ENCODE measurements at places on chromosomes 2 and 18. TPM values are rescaled to one million over a fixed set of nuclear protein-coding genes. Genes with fewer than 3 reads are reported as not detected.
A peak's percentile ranks its signal among the peaks of the same experiment; 100 is the strongest.

The SPEG gene
- 90.8 TPM for total RNA-seq

The PLCL1 gene
- 26.8 TPM for total RNA-seq

The KDSR gene
- 32.7 TPM for total RNA-seq

The NMS gene
- not detected for total RNA-seq

The EML6 gene
- total RNA-seq = 1.1 TPM

The PCGF1 gene
- 19.0 TPM for total RNA-seq

- DNase-seq = no peak
- H3K4me1 ChIP-seq = no peaks in the 10 kb centered on the region
- H3K36me3 ChIP-seq = no peaks in the 10 kb centered on the region
- no peak overlapping the region for H3K4me3 ChIP-seq
Measured at GRCh38 chr18:65322895-65323294, 427.9 kb upstream of the CDH7 start.

DNA sequence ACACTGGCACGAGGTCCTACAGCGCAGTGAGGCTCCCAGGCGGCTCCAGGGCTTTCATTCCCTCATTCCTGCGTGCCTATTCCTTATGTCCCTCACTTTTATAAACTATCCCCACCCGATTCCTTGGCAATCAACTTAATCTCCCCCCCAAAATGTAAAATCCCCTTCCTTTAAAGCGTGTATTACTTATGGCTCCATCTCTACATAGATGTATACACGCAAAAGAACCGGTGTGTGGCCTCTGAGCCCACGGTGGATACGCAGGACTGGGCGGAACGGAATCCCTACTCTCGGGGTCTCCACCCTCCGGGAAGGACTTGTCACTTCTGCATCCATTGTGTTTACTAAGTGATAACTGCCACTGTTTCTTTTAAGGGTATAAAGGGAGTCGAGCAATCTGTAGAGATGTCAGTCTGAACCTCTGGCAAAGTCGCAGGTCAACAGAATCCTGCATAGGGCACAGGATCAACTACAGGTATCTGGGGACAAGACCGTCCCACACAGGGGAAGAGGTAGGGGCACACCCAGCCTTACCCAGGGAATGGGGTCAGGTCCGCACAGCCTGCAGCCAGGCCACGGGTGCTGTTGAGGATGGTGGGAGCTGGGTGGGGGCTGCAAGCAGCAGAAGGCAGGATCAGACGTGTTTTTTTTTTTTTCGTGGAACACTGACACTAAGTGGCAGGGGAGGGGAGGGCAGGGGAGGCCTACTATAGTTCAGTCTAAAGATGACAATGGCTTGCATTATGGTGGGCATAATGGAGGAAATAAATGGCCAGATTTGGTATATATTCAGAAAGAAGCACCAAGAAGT is 42.1 kb downstream of the HDLBP start:
- H3K4me3 ChIP-seq = peak overlapping the region; percentile 98
- peaks cover 5% of the 10 kb centered on the region for H3K36me3 ChIP-seq
- DNase-seq = peak; percentile 52
- no peaks in the 10 kb centered on the region for H3K27me3 ChIP-seq
- H3K27ac ChIP-seq = peak overlapping the region; percentile 95

DNA sequence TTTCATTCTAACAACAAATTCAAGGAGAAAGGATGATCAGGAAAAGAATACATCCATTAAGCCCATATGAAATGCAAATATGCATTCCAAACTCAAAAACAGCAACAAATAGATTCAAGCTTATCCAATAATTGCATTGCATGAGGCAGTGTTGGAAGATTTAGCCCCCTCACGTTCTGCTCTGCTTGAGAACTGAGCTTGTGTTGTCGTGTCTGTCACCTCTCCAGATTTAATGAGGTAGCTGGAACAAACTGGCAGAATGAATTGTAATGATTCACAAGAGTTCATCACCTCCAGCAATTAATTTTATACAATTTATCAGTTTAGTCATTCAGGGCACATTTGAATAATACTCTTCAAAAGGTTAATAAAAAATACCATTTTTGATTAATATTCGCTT is 54.8 kb downstream of the AP1S3 start:
- no peaks in the 10 kb centered on the region for H3K4me1 ChIP-seq
- DNase-seq = no peak
- no peak overlapping the region for H3K27ac ChIP-seq
- no peaks in the 10 kb centered on the region for H3K27me3 ChIP-seq
- H3K36me3 ChIP-seq = no peaks in the 10 kb centered on the region
- H3K4me3 ChIP-seq = no peak overlapping the region

DNA sequence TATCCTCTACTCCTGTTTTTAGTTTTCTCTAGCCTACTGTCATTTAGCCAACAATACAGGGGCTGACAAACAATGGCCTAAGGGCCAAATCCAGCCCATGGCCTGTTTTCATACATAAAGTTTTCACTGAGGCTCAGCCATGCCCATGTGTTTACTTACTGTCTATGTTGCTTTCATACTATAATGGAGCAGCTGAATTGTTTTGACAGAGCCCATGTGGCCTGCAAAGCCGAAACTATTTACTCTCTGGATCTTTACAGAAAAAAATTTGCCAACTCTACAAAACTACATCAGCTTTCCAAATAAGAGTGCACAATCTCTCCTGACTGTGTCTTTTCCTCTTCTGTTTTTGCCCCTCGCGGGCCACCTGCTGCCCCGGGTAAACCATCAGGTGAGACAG is 24.0 kb downstream of the LGALSL start:
- H3K4me1 ChIP-seq = no peaks in the 10 kb centered on the region
- no peaks in the 10 kb centered on the region for H3K27me3 ChIP-seq
- H3K36me3 ChIP-seq = no peaks in the 10 kb centered on the region
- no peak overlapping the region for H3K27ac ChIP-seq
- no peak for DNase-seq
- H3K4me3 ChIP-seq = no peak overlapping the region

- no peak overlapping the region for H3K27ac ChIP-seq
- no peak for DNase-seq
- H3K4me1 ChIP-seq = peaks cover 7% of the 10 kb centered on the region
- H3K36me3 ChIP-seq = no peaks in the 10 kb centered on the region
- no peaks in the 10 kb centered on the region for H3K27me3 ChIP-seq
Measured at GRCh38 chr2:12705742-12706141, 11.0 kb upstream of the TRIB2 start.

DNA sequence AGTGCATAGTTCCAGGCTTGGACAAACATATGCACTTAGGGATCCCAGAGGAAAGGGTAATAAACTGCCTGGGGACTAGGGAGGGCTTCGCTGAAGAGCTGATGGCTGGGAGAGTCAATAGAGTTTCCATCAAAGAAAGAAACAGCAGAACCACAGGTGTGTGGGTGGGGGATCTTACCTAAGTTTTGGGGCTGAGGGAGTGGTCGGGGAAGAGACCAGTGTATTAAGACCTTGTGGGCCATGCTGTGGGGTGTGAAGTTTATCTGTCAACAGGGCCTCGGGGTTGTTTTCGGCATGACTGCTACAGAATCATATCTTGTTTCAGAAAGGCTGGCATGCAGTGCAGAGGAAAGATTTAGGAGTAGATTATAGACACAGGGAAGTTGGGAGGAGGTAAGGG is 31.2 kb upstream of the GTF2A1L start:
- H3K27me3 ChIP-seq = no peaks in the 10 kb centered on the region
- H3K27ac ChIP-seq = no peak overlapping the region
- H3K36me3 ChIP-seq = no peaks in the 10 kb centered on the region
- no peak overlapping the region for H3K4me3 ChIP-seq

DNA sequence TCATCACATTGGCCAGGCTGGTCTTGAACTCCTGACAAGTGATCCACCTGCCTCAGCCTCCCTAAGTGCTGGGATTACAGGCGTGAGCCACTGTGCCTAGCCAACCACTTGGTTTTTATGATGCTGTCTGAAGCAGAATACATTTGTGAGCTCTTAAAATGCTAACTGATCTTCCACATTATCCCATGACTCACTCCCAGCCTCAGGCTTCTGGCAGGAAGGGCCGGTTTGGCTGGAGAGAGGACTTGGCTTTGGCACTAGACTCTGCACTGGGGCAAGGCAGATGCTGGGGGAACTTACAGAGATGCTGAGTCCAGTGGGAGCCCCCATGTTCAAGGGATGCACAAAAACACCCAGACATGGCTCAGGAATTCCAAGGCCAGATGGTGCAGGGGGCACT is 40.5 kb upstream of the SH3BP4 start:
- H3K4me3 ChIP-seq = no peak overlapping the region
- no peaks in the 10 kb centered on the region for H3K27me3 ChIP-seq
- H3K36me3 ChIP-seq = no peaks in the 10 kb centered on the region
- no peak overlapping the region for H3K27ac ChIP-seq
- no peaks in the 10 kb centered on the region for H3K4me1 ChIP-seq
- DNase-seq = no peak

GRCh38 chr2:54208364-54209240 is 47.4 kb downstream of the TSPYL6 start:
- H3K4me3 ChIP-seq = no peak overlapping the region
- H3K36me3 ChIP-seq = no peaks in the 10 kb centered on the region
- DNase-seq = no peak
- peak overlapping the region; percentile 50 for H3K27ac ChIP-seq

DNA sequence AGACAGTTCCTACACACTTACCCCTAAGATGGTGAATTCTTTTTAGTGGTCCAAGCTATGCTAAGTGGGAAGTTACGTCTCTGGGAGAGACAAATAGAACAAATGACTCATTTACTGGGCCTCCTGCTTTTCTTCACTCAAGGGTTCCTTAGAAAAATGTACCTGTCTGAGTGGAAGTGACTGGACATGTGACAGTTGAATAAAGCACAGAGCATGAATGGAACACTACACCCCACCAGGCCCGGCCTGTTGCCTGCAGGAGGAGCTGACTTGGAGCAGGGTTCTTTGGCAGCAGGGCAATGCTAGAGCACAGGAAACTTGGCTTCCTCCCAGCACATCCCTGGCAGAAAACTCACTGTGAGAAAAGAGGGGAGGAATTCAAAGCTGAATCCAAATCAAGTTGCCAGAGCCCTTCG is 451.0 kb upstream of the SETBP1 start:
- H3K4me1 ChIP-seq = no peaks in the 10 kb centered on the region
- no peak overlapping the region for H3K4me3 ChIP-seq
- H3K27me3 ChIP-seq = no peaks in the 10 kb centered on the region
- H3K36me3 ChIP-seq = no peaks in the 10 kb centered on the region

- H3K27me3 ChIP-seq = no peaks in the 10 kb centered on the region
- H3K4me3 ChIP-seq = no peak overlapping the region
- H3K36me3 ChIP-seq = peaks cover 34% of the 10 kb centered on the region
- H3K4me1 ChIP-seq = no peaks in the 10 kb centered on the region
- no peak for DNase-seq
Measured at GRCh38 chr2:17709897-17710296, 43.7 kb downstream of the SMC6 start.

- no peaks in the 10 kb centered on the region for H3K36me3 ChIP-seq
- no peak overlapping the region for H3K27ac ChIP-seq
- no peak overlapping the region for H3K4me3 ChIP-seq
Measured at GRCh38 chr2:124316881-124317605, 292.0 kb downstream of the CNTNAP5 start.

GRCh38 chr2:14261771-14262170 is 370.7 kb upstream of the LRATD1 start:
- H3K36me3 ChIP-seq = no peaks in the 10 kb centered on the region
- no peak overlapping the region for H3K4me3 ChIP-seq
- no peak for DNase-seq
- H3K27ac ChIP-seq = no peak overlapping the region

DNA sequence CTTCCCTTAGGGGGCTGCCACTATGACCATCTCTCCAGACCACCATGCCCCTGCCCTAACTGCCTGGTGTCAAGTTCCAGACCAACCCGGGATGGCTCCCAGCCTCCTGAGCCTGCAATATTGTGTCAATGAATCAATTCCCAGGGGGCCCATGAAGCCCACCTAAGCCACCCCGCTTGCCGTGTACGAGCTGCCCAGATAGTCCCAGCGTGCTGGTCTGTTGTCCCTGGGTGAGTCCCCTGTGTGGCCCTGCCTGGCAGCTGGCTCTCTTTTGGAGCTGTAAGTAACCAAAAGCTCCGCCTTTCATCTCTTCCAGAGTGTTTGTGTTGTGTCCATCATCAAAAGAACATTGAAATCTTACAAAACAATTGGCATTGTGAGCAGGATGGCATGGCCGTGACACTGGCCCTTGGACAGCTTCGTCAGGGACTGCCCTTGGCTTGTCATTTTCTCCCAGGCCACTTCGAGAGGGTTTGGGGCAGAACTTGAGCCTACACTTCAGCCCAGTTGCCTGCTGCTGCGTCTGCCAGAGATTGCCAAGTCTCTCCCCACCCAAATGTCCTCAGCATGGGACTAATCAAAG is 11.3 kb upstream of the MAL start:
- no peak overlapping the region for H3K27ac ChIP-seq

DNA sequence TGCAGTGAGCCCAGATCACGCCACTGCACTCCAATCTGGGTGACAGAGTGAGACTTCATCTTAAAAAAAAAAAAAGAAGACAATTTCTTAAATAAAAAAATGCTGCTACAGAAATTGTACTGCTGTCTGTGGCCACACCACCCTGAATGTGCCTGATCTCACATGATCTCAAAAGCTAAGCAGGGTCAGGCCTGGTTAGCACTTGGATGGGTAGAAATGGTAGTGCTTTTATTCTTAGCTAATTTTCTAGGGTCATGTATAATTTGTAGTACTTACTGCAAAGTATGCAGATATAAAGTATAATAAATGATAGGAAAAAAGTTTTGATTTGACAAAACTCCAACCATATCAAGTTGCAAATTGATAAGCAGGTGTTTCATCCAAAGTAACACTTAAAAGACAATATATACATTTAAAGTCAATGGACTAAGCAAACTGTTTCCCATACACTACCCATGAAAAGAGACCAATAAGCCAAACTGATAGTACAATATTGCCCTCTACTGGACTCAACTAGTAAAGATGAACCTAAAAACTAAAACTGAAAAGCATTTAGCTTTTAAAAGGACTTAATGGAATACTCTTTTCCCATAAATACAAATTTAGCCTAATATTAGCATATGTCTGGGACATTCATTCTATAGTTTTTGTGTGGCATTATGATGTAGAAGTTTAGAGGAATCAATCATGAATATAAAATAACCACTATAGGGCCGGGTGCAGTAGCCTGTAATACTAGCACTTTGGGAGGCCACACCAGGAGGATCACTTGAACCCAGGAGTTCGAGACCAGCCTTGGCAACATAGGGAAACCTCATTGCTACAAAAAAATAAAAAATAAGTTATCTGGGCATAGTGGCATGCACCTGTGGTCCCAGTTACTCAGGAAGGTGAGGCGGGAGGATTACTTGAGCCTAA is 18.6 kb upstream of the PEX13 start:
- H3K36me3 ChIP-seq = no peaks in the 10 kb centered on the region
- no peak overlapping the region for H3K27ac ChIP-seq
- no peaks in the 10 kb centered on the region for H3K27me3 ChIP-seq
- H3K4me3 ChIP-seq = no peak overlapping the region
- H3K4me1 ChIP-seq = no peaks in the 10 kb centered on the region

DNA sequence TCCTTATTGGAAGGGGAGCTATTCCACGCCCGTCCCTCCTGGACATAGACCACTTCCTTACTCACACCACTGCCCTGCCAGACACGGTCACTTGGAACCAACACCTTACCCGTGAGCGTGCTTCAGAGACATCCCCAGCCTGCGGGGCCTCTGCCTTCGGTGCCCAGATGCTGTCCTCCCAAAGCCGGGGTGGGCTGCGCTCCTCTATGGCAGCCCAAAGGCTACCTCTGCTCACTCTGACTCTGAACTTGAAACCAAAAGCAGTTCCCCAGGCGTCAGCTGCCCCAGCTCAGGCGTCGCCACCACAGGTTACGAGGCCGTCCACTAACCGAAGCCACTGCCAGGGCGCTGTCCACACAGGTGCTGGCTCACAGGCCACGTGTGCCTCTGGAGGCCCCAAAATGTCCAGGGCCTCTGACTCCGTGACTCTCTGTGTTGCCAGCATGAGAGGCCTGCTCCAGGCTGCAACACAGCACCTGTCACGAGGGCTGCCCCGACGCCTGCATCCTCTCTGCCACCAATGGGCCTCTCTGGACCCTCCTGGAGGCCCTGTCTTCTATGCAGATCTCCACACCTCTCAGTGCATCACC is 23.8 kb downstream of the HDAC4 start:
- H3K27me3 ChIP-seq = no peaks in the 10 kb centered on the region
- H3K4me3 ChIP-seq = no peak overlapping the region
- H3K36me3 ChIP-seq = no peaks in the 10 kb centered on the region
- no peak for DNase-seq
- H3K4me1 ChIP-seq = peaks cover 16% of the 10 kb centered on the region

Data from right atrium auricular region (tissue), 2 donors.